ENCODE measurements at places on chromosomes 5 and 9.

- no peak for DNase-seq
Observed at GRCh38 chr5:127660047-127660733, 11.3 kb downstream of the CTXN3 start.

DNA sequence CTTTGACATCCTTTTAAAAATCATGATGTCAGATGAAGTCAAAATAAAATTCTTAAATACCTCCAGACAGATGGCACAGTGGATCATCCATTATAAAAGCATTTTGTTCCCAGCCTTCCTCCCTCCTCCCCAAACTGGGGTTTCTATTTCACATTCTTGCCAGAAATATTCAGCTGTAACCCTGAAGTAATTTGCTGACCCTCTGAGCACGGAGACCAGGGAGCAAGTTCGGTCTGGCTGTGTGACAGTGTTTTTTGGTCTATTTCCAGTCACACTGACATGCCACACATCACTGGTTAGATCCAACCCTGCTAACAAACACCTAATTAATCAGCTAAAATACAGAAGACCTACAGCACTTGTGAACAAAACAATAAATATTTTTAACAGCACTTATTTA lies 126.2 kb upstream of the DMRT1 start:
- DNase-seq, result no peak

- no peak for DNase-seq
Observed at GRCh38 chr9:16309082-16309468, 561.4 kb downstream of the BNC2 start.

GRCh38 chr5:123367739-123368138 lies 55.5 kb downstream of the CEP120 start:
- no peak for DNase-seq

DNA sequence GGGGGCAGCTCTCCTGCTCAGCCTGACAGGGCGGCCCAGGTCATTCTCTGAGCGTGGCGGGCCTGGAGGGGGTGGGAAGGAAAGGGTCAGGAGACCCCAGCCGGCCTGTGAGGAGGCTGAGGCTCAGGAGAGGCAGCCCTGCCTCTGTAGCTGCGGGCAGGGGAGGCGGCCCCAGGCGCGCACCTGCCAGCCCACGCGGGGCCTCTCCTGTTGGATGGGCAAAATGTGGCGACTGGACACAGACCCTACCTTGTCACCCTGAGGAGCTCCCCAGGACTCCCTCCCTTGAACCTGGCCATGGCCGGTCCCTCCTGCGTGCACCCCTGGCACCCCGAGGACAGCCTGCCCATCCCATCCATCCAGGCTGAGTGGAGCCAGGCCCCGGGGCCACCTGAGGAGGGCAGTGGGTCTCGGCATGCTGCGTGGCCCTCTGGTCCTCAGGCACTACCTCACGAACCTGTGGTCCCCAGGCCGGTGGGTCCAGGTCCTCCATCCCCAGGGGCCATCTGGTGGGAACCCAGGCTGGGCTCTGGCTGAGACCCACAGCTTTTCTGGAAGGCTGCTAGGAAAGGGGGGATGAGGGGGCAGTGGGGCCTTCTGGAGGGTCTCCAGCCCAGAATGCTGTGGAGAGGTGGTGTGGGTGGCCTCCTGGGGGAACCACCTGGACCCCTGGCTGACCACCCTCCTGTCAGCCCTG lies 15.1 kb upstream of the NRARP start:
- DNase-seq, result no peak
